ENCODE measurements at places on chromosomes 11 and 22.

- DNase-seq: no peak
These were observed 13.9 kb downstream of the TMEM184B start for GRCh38 chr22:38258895-38259294.

- DNase-seq: no peak
These were observed 128.7 kb upstream of the TOP3B start for GRCh38 chr22:22111267-22111751.

GRCh38 chr11:45913942-45914635, 3.6 kb downstream of the PEX16 start:
- DNase-seq: no peak

DNA sequence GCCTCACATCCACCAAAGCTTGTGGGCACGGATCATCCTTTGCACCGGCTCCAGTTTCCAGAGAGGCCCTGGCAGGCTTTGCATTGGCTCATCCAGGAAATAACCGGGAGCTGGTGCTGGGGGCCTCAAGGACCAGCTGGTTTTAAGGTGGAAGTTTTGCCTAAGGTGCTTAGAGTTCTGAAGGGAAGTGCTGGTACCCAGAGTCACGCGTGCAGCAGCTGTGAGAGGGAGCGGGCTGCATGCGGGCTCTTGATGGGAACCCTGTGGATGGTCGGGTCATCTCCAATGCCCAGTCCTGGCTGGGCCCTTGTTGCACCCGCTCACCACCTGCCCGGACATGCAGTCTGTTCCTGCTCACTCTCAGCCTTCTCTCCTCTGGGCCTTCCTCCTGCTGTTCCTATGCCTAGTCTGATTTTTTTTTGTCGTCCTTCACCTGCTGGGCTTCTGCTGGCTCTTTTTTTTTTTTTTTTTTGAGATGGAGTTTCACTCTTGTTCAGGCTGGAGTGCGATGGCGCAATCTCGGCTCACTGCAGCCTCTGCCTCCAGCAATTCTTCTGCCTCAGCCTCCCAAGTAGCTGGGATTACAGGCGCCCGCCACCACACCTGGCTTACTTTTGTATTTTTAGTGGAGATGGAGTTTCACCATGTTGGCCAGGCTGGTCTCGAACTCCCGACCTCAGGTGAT, 24.0 kb upstream of the PRR5 start:
- no peak for DNase-seq
